ENCODE measurements at places on chromosomes 1 and 21.

- no peak for DNase-seq
Measured at GRCh38 chr1:151578941-151579340, 32.9 kb upstream of the SNX27 start.

GRCh38 chr1:11365744-11366387 is 92.9 kb downstream of the UBIAD1 start:
- no peak for DNase-seq

- DNase-seq: no peak
Measured at GRCh38 chr1:217230412-217230811, 400.5 kb downstream of the GPATCH2 start.

- no peak for DNase-seq
Measured at GRCh38 chr1:89736937-89737733, 83.7 kb upstream of the LRRC8D start.

DNA sequence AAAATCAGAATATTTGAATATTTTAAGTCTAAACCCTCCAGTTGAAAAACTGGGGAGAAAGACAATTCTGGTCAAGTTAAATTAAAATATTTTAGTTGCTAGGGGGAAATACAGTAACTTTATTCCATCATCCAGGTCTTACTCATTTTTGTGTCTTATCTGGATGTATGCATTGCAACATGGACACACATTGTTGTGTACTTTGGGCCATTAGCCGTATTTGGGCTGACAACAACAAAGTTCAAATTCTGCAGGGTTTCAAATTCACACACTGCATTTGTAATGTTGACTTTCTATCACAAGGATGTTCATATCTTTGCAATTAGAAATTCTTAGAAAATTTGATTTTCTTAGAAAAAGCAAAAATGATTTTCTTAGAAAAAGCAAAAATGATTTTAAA is 249.3 kb downstream of the BACH1 start:
- DNase-seq: no peak

GRCh38 chr1:153932156-153933131 is 9.7 kb upstream of the GATAD2B start:
- no peak for DNase-seq

DNA sequence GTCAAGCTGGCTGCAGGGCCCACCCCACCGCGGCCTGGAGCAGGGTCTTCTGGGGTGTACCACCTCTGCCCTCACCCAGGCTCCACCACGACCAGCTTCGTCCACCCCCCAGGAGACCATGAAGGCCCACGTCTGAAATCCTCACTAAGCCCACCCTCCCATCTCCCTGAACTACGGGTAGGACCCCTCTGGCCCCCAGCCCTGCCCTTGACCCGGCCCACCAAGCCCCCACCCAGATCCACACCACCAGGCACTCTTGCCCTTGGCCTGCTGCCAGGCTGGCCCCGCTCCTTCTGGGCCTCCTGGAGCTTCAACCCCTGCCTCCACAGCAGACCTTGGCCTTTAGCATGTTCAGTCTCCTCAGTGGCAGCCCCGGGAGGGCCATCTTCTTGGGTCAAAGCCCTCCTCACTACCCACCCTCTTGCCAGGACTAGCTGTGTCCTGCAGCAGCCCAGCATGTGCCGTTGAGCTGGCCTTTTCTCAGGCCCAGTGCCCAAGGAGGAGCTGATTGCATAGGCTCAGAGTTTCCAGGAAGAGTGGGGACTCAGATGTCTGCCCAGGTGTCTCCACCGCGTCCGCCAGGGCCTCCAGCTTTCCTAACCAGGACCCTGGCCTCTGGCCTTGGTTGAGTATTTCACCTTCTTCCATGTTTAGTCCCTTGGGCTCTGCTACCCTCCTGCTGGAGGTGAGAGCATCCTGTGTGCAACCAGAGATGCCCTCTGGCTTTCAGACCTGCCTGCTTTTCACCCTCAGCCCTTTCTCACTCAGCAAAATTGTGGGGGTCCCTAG is 17.7 kb upstream of the SAMD11 start:
- no peak for DNase-seq

DNA sequence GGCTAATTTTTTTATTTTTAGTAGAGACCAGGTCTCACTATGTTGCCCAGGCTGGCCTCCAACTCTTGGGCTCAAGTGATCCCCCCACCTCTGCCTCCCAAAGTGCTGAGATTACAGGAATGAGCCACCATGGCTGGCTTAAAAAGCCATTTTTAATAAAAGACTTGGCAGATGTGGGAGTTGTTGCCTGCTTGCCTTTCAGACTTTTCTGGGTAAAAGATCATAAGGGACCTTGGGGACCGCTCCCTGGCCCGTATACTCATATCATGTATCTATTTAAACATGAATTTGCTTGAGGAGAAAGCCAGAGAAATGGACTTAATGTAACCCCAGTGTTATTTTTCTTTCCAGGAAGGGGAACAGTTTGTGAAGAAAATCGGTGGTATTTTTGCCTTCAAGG is 23.4 kb upstream of the PODN start:
- no peak for DNase-seq

DNA sequence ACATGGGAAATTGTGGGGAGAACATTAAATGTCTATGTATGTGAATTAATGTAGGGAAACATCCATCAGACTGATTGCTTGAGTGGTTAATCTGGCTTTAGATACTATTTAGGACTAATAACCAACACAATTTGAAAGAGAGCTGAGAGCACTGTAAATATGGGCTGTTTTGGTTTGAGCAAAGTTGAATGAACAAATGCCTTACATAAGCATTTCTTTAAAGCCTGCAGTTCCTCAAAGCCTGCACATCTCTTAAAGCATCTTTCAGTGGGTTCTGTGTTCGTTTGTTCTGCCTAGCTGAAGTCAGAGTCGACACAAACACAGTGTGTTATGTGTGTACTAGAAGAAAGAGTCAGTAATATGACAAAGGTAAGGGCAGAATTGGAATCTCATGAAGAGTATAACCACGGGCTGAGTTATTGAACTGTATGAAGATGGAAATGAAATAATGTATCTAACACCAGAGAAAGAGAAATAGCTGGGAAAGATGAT is 350.0 kb downstream of the SIPA1L2 start:
- no peak for DNase-seq

Data from iPS DF 19.7 (cell line).